Neural crest cell (in vitro differentiated cells): ENCODE measurements at places on chromosomes 12 and 14.
A peak's percentile ranks its signal among the peaks of the same experiment; 100 is the strongest.

DNA sequence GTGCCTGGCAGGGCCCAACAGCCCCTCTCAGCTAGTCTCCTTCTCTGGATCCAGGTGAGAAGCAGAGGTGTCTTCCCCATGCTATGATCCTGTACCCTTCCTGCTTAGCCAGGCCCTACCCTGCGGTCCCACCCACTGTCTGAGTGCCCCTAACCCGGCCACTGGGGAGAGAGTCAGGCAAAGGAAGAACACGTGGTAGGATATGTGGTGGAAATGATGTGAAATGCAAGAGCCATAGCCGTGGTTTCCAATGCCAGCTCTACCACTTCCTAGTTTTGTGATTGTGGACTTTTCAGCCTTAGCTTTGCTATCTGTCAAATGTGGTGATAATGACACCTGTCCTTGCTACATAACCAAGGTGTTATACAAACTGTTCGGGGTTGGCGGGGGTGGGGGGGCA, 15.8 kb downstream of the KRT2 start:
- H3K4me1 ChIP-seq = no peaks in the 10 kb centered on the region
- no peak overlapping the region for H3K4me3 ChIP-seq
- no peak for DNase-seq
- no peak overlapping the region for H3K27ac ChIP-seq
- H3K27me3 ChIP-seq = peaks cover 30% of the 10 kb centered on the region

DNA sequence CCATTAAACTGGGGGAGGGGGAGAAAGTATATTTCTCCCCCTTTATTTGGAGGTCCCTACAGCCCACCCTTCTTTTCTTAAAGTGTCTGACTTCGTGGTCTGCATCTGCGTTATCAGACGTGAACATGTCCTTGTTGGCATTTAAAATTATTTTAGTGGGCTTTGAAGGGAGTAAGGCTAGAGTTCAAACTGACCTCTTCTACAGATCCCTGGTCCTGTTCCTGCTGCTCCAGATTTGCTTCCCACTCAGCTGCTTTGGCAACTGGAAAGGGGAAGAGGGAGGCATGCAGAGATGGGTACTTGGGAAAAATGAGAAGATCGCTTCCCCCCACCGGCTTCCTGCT, 611 bp upstream of the SIX6 start:
- peaks cover 10% of the 10 kb centered on the region for H3K4me1 ChIP-seq
- peak overlapping the region; percentile 64 for H3K4me3 ChIP-seq
- no peaks in the 10 kb centered on the region for H3K36me3 ChIP-seq
- peaks cover 100% of the 10 kb centered on the region for H3K27me3 ChIP-seq
- DNase-seq = no peak

GRCh38 chr14:95449131-95449530, 67.3 kb downstream of the SYNE3 start:
- DNase-seq = no peak
- H3K27ac ChIP-seq = no peak overlapping the region
- H3K36me3 ChIP-seq = no peaks in the 10 kb centered on the region
- no peaks in the 10 kb centered on the region for H3K27me3 ChIP-seq
- H3K4me1 ChIP-seq = no peaks in the 10 kb centered on the region

- H3K27me3 ChIP-seq = no peaks in the 10 kb centered on the region
- H3K36me3 ChIP-seq = peaks cover 79% of the 10 kb centered on the region
- H3K4me1 ChIP-seq = no peaks in the 10 kb centered on the region
- H3K27ac ChIP-seq = no peak overlapping the region
- no peak overlapping the region for H3K4me3 ChIP-seq
- no peak for DNase-seq
These were observed 71.0 kb downstream of the SLC38A1 start for GRCh38 chr12:46197883-46198282.

- DNase-seq = no peak
- peak overlapping the region; percentile 79 for H3K27ac ChIP-seq
- no peak overlapping the region for H3K4me3 ChIP-seq
- no peaks in the 10 kb centered on the region for H3K36me3 ChIP-seq
- H3K27me3 ChIP-seq = no peaks in the 10 kb centered on the region
These were observed 362.3 kb downstream of the NAV3 start for GRCh38 chr12:78192979-78193378.

- no peak for DNase-seq
- H3K4me1 ChIP-seq = no peaks in the 10 kb centered on the region
- no peak overlapping the region for H3K27ac ChIP-seq
- no peaks in the 10 kb centered on the region for H3K27me3 ChIP-seq
- no peaks in the 10 kb centered on the region for H3K36me3 ChIP-seq
- H3K4me3 ChIP-seq = no peak overlapping the region
These were observed 393.9 kb downstream of the ADAMTS20 start for GRCh38 chr12:43158126-43158525.

GRCh38 chr12:104177663-104178501, 37.7 kb upstream of the TXNRD1 start:
- DNase-seq = no peak
- H3K27ac ChIP-seq = no peak overlapping the region
- H3K4me1 ChIP-seq = peaks cover 3% of the 10 kb centered on the region
- H3K4me3 ChIP-seq = no peak overlapping the region

DNA sequence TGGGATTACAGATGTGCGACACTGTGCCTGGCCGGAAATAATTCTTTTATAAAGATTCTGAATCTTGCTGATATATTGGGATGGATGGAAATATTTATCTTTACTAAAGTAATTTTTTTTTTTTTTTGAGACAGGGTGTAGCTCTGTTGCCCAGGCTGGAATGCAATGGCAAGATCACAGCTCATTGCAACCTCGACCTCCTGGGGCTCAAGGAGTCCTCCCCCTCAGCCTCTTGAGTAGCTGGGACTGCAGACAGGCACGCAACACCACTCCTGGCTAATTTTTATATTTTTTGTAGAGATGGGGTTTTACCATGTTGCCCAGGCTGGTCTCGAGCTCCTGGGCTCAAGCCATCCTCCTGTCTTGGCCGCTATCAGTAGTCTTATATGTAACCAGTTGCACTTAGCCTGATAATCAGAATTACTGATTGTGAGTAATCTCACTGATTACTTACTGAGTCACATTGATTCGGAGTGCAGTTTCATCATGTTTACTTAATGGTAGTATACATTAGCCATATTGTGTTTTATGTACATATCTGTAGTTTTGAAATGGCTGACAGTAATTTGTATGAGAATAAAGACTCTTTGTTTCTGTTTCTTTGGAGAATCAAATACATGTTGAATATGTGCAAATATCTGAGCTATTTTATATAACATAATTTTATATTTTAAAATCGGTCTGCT, 50.4 kb upstream of the LRTM2 start:
- H3K4me3 ChIP-seq = no peak overlapping the region
- no peaks in the 10 kb centered on the region for H3K36me3 ChIP-seq
- no peaks in the 10 kb centered on the region for H3K27me3 ChIP-seq
- DNase-seq = no peak
- H3K27ac ChIP-seq = peak overlapping the region; percentile 45
- H3K4me1 ChIP-seq = peaks cover 22% of the 10 kb centered on the region
